Pancreas (tissue), 10 donors: ENCODE measurements at places on chromosomes 5 and 9. TPM values are rescaled to one million over a fixed set of nuclear protein-coding genes. Genes with fewer than 3 reads are reported as not detected.

The PTGES gene
- total RNA-seq = 1.2 TPM

The CCDC152 gene
- 0.79 TPM for total RNA-seq

The HACD4 gene
- 0.09 TPM for total RNA-seq

The NMUR2 gene
- not detected for total RNA-seq

The IFNB1 gene
- total RNA-seq = not detected

The FOXD4L4 gene
- total RNA-seq = not detected

The ELOVL7 gene
- total RNA-seq = 7.0 TPM

The SYK gene
- 13.8 TPM for total RNA-seq

The SLC2A6 gene
- 2.2 TPM for total RNA-seq

The MLANA gene
- not detected for total RNA-seq
